ENCODE measurements at places on chromosomes 3 and 15.

GRCh38 chr15:69031013-69032001 lies 16.8 kb downstream of the NOX5 start:
- DNase-seq = no peak

GRCh38 chr3:96700322-96701315 lies 113.8 kb upstream of the EPHA6 start:
- DNase-seq = peak; percentile 14

GRCh38 chr3:47722859-47723258 lies 58.8 kb downstream of the SMARCC1 start:
- DNase-seq = no peak

GRCh38 chr3:147298511-147298982 lies 107.8 kb downstream of the ZIC4 start:
- peak; percentile 75 for DNase-seq

DNA sequence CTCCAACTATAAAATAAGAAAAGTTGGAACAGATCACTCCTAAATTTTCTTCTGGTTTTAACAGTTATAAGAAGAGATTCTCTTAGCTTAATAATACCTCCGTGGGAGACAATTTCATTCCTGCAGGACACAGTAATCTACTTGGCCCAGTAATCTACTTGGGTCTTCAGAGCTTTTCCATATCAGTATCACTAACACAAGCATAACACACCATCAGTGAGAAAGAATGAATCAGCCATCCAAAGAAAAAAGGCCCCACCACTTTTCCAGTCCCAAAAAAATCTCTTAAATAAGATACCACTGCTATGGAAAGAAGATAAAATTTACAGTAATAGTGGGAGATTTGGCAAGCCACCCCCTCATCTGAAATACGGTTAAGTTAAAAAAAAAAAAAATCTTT lies 20.2 kb downstream of the SIN3A start:
- DNase-seq = no peak

- peak; percentile 6 for DNase-seq
Measured at GRCh38 chr3:67593761-67594234, 60.6 kb downstream of the SUCLG2 start.

DNA sequence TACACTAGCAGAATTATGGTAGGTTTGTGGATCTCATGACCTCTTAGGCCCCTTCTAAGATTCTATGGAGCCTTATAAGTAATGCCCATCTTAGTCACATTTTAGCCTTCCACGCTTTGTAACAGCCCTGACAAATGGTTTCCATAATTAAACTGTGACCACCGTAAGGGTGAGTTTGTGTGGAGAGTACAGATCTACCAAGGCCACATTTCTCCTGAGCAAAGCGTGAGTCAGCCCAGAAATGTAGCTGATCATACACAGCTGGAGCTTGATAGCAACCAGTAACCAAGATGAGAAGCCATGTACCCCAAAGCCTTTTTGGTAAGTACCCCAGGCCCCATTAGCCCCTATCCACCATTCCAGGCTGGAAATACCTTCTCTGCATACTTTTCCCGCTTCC lies 31.7 kb downstream of the CHAC1 start:
- no peak for DNase-seq

DNA sequence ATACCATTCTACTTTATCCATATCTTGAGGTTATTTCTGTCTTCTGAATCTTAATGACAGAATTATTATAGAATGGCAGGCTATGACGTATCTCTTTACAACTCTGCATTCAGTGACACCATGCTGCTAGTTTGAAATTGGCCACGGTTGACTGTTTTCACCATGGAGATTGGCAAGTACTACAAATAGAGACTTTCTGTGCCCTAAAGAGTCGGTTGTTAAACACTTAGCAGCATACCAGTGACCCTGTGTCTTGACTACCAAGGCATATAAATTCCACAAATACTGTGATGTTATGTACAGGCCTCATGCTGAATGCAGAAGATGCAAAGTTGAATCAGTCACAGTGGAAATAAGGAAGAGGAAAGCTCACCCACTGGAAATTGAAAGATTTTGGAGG lies 67.0 kb upstream of the CADPS start:
- no peak for DNase-seq

DNA sequence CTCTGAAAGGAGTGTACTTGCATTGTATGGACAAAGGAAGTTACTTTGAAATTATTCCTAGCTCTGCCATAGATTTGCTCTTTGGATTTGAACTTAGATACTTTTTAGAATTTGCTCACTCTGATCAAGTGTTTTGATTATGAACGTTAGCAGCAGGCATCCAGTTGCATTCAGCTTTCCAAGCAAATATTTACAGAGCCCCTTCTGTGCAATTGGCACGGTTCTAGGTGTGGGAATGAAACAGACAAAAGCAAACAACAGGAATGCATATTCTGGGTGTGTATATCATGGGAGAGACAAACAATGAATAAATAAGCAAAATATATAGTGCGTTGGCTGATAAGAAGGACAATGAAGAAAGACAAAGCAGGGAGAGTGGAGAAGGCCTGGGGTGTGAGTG lies 125.5 kb upstream of the ADAMTS9 start:
- no peak for DNase-seq

GRCh38 chr15:67105065-67105951 lies 39.9 kb downstream of the SMAD3 start:
- peak; percentile 98 for DNase-seq

- DNase-seq = no peak
Measured at GRCh38 chr3:60366486-60366885, 884.8 kb downstream of the FHIT start.

DNA sequence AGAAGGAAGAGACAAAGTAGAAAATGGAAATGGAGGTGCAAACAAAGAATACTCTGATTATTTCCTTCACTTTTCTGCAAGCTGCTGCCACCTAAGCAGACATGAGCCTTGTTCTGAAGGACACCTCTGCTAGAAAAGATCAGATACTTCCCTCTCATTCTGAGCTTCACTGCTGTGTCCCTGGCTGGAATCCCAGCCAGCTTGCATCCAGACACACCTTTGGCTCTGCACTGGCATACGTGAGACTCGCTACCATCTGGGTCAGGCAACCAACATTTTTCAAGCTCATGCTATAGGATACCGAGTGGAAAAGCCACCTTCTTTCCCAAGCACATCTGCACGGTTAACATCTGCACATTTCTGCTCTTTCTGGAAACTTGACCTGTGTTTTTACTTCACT lies 166.7 kb upstream of the SUCLG2 start:
- DNase-seq = no peak

DNA sequence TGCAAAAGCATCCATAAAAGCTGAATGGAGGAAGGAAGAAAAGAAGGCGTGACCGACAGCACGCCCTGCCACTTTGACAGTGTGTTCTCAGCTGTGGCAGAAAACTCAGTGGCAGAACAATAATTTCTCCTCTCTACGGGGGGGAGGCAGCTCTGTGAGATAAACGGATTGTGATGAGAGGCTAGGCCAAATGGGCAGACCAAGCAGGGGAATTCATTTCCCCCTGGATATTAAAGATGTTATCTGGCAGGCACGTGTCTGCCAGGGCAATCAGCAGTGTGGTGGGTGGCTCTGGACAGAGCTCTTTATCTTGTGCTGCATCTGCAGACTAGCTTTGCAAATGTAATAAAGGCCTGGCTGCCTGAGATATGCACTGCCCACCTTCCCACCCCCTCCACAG lies 1.9 kb upstream of the RMDN3 start:
- no peak for DNase-seq

GRCh38 chr3:162538491-162538890 lies 1041.9 kb downstream of the OTOL1 start:
- no peak for DNase-seq

DNA sequence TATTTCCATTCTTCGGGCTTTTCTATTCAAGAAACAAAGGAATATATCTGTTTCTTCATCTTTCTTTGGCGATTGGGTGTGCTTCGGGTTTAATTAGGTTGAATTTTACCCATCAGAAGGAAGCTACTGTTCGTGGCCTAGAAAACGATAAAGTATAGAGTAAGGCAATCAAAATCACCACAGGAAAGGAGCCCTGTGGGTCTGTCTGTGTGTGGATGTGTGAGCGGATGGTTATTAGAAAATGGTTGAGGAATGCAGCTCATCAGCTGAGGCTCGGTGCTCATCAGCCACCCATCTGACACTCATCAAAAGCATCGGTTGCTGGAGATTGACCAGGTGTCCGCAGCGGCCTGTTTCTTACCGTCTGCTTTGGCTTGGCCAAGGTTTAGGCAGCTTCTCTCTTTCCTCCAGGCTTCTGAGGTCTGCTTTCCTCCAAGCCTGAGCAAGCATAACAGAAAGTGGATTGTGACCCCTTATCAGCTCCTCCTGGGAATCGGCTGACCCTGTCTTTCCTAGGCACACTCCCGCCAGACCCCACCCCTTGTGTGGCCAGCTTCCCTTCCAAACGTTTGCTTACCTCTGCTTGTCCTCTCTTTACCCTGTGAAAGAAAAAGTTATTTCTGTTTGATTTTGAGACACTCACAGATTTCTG lies 17.6 kb upstream of the ISLR start:
- no peak for DNase-seq

GRCh38 chr15:83209333-83209732 lies 1.7 kb upstream of the HDGFL3 start:
- no peak for DNase-seq

DNA sequence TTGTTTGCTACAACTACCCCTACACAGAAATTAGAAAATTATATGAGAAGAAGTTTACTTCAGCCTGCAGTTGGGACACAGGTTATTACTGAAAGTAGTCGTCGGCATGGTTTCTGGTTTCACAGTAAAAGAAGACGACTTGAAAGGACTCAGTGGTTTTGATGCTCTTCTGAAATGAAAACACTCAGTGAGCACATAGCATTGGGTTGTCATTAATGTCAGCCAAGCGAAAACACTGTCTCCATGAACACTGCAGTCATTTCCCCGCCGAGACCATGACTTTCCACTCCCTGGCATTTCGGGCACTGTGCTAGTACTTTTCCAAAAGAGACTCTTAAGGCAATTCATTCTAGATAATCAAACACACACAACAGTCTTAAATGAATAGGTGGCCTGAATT lies 69.2 kb upstream of the ICE2 start:
- no peak for DNase-seq

DNA sequence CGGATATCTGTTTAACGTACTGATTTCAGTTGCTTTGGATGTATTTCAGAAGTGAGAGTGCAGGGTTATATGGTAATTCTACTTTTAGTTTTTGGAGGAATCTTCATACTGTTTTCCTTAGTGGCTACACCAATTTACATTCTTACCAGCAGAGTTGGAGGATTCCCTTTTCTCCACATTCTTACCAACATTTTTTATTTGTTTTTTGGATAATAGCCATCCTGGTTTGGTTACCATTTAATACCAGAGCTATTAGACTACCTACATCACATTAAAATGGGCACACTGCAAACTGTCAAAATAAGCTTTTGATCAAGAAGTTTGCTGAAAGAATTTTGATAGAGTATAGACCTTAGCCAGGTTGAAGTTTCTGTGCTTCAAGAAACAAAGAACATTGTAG lies 217.2 kb upstream of the CFAP20DC start:
- no peak for DNase-seq

- no peak for DNase-seq
Measured at GRCh38 chr3:171122240-171122639, 95.7 kb upstream of the SLC2A2 start.

DNA sequence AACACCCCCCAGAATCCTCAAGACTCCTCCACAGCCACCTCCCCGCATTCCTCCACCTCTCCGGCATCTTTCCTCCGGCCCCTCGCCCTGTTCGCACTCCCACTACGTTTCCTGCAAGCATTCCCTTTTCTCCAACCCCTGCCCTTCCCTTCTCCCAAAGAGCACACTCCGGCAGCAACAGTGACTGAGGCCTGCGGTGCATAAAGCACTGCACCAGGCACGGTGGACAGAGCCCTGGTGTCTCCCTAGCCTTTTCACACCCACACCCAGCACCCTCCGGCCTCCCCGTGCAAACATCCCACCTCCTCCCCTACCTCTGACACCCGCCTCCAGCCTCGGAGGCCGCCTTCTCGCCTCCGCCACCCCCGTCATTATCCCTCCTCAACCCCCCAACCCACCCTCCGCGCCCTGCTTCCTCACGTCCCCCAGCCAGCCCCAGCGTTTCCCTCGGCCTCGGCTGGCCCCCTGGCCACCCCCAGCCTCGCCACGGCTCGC lies 577 bp downstream of the ZNF148 start:
- DNase-seq = no peak

DNA sequence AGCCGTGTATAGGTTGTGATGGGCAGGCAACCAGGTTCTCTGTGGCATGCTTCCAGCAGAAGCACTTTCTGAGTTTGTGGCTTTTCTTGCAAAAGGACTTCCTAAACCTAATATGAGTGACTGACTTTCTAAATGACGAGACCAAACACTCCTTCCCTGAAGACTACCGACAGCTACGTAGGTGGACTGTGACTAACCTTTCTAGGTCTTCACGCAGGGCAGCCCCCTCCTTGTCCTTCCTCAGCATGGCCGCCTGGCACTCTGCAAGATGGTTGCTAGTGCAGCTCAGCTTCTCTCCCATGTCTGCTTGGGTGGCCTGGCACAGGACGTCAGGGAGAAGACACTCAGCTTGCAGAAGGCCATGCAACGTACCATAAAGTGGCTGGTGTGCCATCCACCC lies 20.9 kb downstream of the CXCR6 start:
- DNase-seq = no peak
